ENCODE measurements at places on chromosomes 7 and 10.

- DNase-seq: no peak
These were observed 156.9 kb upstream of the SH2B2 start for GRCh38 chr7:102129636-102130370.

DNA sequence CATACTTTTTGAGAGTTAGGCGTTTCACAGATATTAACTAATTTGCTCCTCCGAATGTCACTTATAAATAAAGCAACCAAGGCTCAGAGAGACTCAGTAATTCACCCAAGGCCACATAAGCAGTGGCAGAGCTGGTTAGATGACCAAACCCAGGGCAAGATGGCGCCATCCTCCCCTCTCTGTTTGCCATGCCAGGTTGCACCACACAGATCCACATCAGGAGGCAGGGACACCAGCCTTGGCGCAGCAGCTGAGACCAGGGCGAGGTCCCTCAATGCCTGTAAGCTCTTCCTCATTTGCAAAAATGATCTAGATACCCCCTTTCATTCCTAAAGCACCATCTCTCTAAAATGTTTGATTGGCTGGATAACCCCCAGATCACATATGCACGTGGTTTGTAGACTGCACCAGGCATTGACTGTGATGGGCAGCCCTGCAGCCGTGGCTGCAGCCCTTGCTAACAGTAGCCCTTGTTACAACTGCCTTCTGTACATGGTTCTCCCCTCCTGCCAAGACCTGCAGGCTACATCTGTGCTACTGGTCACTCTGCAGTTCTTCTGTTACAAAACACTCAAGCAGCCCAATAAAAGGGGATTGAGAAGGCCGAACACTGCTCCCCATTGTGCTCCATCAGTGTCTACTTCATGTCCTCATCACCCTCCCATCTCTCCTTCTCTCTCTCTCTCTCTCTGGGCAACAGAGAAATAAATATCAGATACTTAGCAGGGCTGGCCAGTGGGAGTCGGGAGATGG, 298.6 kb downstream of the PRPF18 start:
- DNase-seq: no peak

GRCh38 chr7:159172400-159172799, 27.7 kb upstream of the VIPR2 start:
- DNase-seq: no peak

- DNase-seq: peak; percentile 22
These were observed 112.1 kb downstream of the VPS41 start for GRCh38 chr7:38796626-38797501.
